ENCODE measurements at places on chromosomes 2 and 18.

DNA sequence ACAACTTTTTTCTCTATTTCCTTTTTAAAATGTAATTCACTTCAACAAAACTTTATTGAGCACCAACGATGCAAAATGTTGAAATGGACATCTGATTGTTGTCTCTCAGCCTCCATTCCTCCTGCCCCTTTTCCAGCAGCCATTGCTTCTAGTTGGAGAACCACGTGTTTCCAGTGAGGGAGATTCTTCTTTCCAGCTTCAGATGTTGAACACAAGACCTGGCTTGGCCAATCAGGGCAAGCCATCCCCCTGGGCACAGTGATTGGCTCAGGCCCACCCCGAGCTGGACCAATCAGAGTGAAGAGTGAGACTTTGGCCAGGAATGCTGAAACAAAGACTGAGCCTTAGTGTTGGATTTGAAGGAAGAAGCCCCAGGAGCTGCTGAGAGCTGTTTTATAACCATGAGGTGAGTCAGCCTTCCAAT, 59.0 kb downstream of the E2F6 start:
- no peak for DNase-seq

GRCh38 chr2:11582862-11583752, 49.3 kb downstream of the GREB1 start:
- DNase-seq, result peak; percentile 30

DNA sequence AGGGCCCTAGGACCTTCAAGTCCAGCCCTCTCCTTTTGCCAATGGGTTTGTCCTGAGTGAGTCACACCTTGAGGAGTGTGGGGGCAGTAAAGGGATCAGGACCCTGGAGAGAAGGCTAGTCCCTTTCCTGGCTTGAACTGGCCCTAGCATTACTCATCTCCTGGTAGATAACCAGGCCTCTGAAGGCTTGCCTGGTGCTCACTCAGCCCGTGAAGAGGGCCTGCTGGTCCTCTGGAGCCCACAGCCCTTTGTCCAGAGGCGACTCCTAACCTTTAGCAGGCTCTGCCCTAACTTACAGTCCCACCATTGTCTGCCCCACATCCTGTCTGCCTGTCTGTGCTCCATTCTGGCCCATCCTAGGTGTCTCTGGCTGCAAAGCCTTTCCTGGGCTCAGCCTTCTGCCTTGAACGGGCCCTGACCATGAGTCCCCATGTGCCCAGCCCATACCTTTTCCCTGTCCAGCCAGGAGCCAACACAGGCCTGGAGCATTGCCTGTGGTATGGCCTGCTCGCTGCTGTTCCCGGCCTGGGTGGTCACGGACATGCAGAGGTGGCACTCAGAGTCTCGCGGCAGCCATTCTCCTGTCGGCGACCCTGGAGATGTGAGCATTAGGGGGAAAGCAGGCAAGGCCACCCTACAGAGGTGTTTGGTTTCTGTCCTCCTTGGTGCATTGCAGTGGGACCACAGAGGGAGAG, 5.0 kb downstream of the SFTPB start:
- no peak for DNase-seq

- DNase-seq, result no peak
Measured at GRCh38 chr18:36786686-36787085, 42.1 kb downstream of the TPGS2 start.

DNA sequence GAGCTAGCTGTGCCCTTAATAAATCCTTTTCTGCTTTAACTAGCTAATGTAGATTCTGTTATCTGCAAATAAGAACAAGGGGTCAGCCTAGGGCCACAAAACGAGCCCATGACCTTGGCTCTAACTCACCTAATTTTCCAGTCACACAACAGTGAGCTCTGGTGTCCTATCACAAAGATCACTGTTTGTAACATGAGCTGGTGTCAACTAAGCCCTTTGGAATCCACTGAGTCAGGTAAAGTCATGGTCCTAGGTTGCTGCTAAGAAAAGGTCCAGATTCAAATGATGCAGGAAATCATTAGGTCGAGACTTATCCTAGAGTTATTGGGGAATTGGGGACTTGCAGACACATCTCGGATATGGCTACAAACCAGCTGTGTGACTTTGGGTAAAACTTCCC, 49.9 kb downstream of the ST8SIA5 start:
- no peak for DNase-seq

DNA sequence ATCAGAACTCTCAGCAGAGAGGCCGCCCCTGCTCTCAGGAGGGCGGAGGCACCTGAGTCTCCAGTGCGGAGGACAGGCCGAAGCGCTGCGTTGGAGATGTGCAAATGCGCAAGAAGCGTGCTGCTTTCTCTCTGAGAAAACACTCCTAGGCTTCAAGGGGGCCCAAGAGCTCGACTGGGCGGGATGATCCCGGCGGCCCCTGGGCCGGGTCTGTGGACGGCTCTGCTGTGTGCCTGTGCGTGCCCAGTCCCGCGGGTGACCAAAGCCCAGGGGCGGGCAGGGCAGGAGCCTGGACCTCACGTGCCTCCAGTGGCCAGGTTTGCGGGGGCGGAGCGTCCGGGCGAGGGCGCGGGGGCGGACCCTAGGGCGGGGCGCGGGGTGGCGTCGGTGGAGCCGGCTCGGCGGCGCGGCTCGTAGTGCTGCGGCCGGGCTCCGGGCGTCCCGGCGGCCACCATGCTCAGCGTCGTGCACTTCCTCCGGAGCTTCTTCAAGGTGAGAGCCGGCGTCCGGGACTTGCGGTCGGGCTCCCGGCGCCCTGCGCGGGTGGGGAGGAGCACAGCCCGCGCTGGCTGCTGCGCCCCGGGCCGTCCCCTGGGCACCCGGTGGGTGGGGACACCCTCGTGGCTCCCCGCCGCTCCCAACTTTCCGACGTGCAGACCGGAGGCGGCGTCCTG, at the start of gene ARHGEF4:
Gene ARHGEF4 (plus strand): TSS at position 414 of the 674 bp plus-strand sequence. CDS start 40 bp downstream, at position 454.
- DNase-seq, result no peak

DNA sequence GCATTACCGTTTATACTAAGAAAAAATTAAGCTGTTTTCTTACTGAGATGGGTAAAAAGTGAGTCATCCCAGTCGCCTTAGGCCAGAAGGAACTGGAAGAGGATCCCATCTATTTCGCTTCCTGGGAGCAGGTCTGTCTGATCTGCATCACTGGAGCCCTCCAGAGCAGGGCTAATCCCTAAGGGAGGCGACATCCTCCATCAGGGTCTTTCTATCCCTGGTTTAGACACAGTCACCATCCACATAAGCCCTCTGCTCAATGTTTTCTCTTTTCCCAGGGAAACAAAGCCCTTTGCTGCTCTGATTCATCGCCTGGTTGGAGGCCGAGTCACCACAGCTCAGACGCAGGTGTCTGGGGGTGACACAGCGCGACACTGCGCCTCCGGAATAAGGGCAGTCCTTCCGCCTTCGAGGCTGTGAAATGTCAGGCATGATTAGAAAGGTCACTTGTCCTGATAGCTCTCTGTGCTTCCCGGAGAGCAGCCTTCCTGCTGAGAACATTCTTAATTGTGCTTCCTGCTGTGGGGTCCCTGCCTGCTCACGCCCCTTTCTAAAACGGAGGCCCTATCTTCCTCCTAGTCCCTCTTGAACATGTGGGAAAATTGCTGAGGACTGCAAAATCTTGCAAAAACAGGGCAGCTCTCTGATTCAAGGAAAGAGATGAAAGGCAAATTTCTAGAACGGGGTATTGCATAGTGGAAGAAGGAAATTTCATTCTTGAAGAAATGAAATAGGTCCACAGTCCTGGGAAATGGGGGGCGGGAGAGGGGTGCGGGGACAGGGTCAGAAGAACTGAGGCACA, 56.3 kb downstream of the MARCHF4 start:
- DNase-seq, result no peak

DNA sequence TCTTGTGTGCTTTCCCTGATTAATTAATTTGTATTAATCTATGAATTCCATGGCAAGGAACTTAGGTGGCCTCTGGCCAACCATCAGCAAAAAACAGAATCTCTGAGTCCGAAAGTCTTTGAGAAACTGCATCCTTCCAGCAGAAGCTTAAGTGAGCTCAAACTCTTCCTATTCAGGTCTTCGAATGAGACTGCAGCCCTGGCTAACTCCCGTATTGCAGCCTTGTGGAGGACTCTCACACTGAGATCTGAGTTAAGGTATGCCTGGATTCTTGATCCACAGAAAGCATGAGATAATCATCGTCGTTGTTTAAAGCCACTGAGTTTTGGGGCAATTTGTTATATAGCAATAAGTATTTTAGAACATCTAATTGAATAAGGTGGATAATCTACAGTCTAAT, 1143.9 kb upstream of the NXPH2 start:
- DNase-seq, result no peak

DNA sequence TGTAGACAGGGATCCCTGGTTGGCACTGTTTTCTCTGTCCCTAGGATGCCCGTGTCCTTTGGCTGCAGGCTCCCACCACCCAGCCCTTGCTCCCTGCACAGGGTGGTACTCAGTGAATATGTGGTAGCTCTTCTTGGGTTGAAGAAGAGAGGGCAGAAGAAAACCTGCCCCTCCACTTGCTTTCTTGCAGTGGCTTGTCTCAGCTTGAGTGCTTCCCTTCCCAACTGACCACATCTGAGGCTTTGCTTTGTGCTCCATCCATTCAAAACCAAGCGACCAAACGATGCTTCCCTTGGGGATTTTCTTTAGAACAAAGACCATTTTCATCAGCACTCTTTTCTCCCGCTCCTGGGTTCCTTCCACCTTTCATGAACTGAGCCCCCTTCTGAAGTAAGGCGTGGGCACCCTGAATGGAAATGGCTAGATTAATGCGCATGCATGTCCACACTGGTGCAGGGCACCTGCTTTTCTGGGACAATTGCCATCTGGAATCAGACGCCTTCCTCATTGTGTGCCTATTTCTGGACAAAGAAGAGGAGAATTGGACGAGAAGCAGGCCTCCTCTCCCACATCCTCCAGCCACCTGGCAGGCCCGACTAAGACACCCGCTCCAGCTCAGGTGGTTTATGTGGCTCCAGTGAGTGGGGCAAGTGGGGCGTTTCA, 59.1 kb downstream of the ARL4C start:
- DNase-seq, result no peak
